ENCODE measurements at places on chromosomes 2 and 18.
A peak's percentile ranks its signal among the peaks of the same experiment; 100 is the strongest.

- DNase-seq: no peak
Measured at GRCh38 chr18:8899000-8899399, 193.6 kb downstream of the MTCL1 start.

DNA sequence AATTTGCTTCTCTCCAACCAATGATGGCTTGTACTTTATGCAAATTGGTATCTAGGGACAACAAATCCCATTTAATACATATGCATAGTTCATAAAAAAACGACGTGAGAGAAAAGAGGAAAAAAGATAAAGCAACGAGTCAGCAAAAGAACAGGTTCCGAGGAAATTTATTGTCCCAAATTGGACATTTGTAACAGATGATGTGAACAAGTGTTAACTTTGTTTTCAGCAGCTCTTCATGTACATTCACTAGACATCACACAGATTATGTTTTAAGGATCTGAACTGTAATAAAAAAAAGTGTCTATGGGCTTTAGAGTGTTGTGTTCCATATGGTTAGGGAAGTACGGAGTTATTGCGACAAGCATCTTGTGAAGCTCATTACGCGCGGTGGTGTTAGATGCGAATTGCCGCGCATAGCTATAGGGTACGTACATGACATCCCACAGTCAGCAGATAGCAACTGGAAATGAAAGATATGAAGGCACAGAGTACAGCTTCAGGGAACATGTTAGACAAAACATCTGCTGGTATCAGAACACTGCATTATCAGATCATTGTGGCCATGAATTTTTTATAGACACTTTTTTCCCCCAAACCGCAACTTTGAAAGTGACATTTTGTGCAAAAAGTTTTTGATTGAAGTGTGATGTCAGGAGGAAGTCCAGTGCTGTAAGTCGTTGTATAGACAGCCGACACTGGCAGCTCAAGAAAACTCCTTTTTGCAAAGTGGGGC, 1073.1 kb upstream of the FANCL start:
- no peak for DNase-seq

- no peak for DNase-seq
Measured at GRCh38 chr18:44799907-44800421, 119.3 kb downstream of the SETBP1 start.

- DNase-seq: no peak
Measured at GRCh38 chr2:68853035-68853434, 18.2 kb downstream of the BMP10 start.

GRCh38 chr18:29652797-29653196, 1389.7 kb downstream of the DSC3 start:
- peak; percentile 74 for DNase-seq

- DNase-seq: no peak
Measured at GRCh38 chr2:98868548-98869271, 67.3 kb downstream of the CRACDL start.

- DNase-seq: peak; percentile 36
Measured at GRCh38 chr2:73907840-73908452, 15.1 kb downstream of the ACTG2 start.

DNA sequence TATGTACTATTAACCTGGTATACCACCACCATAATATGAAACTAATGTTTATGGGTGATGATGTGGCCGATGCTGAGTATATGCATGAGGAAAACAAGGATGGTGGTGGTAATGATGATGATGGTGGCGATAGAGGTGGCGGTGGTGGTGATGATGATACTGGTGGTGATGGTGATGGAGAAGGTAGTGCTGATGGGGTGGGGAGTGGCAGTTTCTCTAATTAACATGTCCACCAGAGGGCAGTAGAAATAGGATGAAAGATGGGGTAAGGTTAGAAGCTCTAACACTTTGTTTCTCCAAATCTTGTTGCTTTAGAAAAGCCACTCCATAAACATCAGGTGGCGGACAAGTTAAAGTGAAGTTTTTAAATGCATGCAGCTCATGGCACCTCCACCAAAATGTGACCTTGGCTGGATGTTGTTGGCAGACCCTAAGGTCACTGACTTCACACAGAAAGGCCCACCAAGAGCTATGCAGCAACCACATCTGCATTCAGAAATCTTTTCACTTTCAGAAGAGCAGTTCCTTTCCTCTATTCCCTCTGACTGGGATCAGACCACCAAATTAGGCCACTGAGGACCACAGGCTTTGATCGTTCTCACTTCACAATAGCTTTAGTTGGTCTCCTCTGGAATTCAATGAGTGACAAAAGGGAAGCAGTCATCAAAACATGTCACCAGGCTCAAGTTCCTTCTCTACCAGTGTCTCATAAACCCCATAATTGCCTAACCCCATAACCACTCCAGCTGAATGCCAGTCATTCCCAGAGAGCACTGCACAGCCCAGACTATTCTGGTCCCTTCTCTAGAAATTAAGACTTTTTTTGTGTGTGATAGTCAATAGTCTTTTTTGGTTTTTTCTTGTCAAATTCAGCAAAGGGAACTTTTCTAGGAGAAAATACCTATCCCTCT, 7.5 kb upstream of the BCL11A start:
- peak; percentile 64 for DNase-seq

DNA sequence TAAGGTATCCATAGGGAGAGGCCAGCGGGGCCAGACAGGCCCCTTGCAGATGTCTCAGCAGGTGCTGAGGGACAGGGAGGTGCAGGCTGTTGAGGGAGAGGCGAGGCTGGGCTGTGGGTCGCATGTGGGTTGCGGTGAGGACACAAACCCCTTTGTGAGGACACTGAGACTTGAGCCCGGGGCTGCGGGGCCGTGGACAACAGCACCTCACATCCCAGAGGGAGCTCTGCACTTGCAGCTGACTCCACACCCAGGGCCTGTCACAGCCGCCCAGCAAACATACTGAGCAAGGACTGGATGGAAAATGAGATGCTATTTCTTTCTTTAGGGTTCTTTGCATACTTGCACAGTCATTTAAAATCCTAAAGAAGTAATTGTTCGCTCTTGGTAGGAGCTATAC, 95.3 kb upstream of the NFATC1 start:
- no peak for DNase-seq

GRCh38 chr2:773256-774160, 96.3 kb upstream of the TMEM18 start:
- no peak for DNase-seq

GRCh38 chr18:3037423-3037915, 24.5 kb upstream of the LPIN2 start:
- DNase-seq: peak; percentile 21

DNA sequence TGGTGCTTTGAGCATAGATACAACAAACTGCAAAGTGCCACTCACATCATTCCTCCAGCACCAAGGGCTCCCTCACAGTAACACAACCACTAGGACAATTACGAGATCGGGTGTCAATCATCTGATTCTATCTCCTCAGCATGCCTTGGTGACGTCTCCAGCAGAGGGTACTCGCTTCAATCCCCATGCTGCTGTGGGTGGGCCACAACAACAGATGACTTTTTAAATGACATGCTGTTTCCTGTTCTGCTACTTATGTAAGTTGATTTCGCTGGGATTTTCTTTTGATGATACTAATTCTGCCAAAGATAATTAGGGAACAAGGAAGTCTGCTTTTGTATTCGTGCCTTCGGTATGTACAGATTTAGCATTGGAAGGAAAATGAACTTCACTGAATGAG, 1113.0 kb downstream of the BCL11A start:
- no peak for DNase-seq

DNA sequence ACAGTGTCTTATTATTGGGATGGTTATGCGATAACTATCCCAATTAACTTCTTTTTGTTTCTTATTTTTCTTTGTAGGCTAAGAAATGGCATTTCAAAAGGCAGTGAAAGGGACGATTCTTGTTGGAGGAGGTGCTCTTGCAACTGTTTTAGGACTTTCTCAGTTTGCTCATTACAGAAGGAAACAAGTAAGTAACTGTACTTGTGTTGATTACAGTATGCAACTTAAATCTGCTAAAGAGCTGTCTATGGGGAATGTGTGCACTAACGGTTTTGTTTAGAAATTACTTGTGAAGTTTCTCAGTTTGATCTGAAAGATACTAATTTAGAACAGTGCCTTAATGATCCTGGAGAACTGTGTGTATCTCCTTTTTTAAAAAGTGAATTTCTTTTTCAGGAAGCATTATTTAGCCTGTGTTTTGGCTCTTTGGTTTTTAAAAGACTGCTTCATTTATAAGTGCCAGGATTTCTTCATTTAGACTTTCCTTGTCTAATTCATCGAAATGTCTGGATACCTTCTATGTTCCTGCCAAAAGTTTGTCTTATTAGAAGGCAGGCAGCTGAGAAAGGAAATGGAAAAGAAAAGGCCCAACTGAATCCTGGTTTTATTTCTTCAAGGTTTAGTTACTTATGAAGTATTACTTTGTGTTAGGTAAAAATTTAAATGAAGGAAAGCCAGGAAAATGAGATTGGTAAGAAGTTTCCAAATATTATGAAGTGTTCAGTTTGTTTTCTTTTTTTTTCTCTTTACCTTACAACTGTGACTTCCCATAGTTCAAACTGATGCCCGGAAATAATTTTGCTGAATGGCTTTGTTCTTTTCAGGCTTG, 40.1 kb downstream of the GPD2 start:
- no peak for DNase-seq

DNA sequence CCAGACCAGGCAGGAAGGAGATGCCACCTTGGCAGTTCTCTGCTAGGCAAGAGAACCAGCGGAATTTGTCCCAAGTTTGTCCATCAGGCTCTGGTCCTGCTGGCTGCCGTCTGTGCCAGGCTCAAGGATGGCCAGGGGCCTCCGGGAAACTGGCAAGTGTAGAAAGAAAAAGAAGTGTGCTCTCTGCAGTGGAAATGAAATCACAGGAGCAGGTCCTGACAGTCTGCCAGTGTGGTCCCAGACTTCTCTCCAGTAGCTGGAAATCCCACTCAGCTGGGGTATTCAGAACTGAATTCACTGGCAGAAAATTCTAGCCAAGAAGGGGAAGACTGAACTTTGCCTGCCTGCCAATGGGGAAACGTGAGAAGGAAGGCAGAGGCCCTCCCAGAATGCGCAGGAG, 91.0 kb downstream of the STPG4 start:
- DNase-seq: no peak

GRCh38 chr2:113187771-113188170, 14.0 kb downstream of the PSD4 start:
- DNase-seq: no peak

GRCh38 chr2:234873828-234874173, 78.0 kb upstream of the SH3BP4 start:
- no peak for DNase-seq

DNA sequence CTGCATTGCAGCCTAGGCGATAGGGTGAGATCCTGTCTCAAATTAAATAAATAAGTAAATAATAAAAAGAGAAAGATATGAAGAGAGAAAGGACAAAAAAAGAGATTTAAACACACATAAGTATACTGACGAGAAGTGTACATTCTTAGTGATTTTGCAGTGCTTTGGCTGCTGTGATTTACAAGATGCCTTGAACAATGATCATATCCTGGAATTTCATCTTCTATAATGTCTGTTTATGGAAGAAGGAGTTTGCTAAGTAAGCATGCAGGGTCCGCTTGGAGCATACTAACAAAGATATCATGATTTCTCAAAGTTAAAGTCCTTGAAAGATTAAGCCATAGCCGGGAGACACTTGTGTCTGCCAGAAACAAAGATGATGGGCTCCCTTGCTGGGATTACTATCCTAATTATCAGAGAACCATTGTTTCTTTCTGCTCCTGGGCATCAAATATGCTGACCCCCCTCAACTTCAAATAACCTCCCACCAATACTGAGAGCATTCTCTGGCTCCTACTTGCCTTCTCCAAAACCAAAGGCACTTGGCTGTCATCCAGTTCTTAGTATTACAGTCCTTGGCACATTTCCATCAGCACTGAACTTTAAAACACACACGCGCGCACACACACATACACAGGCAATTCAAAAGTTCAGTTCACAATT, 47.5 kb upstream of the STAM2 start:
- DNase-seq: peak; percentile 96

- DNase-seq: no peak
Measured at GRCh38 chr2:80019571-80020460, 284.7 kb downstream of the LRRTM1 start.

DNA sequence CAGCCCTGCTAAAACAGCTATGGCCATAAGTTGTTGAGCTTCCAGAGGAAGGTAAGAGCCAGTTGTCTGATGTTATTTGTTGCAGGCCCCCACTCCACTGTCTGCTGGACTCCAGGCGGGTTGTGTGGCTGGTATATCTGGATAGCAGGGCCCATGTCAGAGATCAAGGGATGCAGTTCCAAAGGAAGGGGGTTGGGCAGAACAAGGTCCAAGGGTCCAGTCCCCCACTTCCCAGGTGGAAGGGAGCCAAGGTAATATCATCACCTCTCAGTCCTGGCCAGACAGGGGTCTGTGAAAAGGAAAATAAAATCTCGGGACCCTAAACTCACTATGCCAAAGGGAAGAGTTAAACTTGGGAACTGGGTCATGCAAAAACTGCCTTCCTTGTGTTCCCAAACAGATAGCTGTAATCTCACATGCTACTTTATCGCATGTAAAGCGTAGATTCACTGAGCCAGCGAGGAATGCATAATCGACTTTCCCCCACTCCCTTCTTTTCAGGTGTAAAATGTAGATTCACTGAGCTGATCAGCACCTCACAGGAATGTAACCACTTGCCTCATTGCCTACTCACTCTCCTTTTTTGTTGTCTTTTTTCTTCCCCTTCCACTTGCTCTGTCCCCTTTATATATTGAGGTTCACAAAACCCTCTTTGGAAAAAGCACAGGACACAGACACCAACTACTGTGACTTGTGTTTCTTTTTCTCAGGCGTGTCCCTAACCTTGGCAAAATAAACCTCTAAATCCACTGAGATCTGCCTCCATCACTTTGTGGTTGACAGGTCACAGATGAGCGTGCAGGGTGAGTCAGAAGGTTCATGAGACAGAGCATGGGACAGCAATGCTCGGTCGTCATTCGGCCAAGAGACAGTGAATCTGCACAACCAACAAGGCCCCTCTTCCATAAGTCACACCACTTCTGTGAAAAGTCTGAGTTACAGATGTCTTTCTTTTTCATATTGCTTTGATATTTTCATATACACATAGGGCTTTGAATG, 255.3 kb upstream of the SIX2 start:
- no peak for DNase-seq

DNA sequence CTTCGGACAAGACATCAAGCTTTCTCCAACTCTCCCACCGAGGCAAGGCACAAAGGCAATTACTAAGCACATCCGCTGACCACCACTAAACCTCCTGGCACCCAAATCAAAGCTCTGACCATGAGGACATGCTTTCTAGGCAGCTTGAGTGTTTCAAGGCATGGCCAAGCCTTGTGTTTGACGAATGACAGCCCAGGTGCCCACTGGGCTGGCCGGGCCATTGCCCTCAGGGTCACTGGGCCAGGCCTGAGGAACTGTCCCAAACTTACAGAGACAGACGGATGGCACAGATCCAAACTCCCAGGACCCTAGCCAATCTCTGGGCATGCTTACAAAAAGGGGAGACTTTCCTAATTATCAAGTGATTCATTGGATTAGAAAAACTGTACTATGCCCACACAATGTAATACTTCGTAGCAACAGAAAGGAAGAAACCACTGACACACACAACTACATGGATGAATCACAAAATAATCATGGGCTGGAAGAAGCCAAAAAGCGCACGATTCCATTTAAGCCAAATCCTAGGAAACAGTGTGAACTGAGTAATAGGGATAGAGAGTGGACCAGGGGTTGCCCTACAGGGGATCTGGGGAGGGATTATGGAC, 20.2 kb downstream of the CRACDL start:
- no peak for DNase-seq

All from Kasumi-1 (cell line).